ENCODE measurements at places on chromosomes 2 and 18.

DNA sequence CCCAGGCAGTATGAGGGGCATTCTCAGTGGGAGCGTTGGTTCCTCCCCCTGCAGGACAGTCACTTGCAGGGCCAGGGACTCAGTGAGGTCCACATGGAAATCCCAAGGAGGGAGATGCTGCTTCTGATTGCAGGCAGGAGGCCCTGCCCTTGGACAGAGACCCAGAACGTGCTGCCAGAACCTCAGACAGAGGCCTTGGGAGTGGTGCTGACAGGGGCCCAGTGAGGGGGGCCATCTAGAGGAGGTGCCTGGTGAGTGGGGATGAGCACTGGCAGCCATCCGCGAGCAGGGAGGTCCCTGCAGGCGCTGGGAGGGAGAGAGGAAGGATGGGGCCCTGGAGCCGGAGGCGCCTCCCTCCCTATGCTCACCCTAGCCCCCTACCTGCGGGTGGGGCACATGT is 133.1 kb downstream of the DYSF start:
- no peak for DNase-seq

GRCh38 chr2:19086231-19086651 is 272.2 kb downstream of the OSR1 start:
- DNase-seq = no peak

DNA sequence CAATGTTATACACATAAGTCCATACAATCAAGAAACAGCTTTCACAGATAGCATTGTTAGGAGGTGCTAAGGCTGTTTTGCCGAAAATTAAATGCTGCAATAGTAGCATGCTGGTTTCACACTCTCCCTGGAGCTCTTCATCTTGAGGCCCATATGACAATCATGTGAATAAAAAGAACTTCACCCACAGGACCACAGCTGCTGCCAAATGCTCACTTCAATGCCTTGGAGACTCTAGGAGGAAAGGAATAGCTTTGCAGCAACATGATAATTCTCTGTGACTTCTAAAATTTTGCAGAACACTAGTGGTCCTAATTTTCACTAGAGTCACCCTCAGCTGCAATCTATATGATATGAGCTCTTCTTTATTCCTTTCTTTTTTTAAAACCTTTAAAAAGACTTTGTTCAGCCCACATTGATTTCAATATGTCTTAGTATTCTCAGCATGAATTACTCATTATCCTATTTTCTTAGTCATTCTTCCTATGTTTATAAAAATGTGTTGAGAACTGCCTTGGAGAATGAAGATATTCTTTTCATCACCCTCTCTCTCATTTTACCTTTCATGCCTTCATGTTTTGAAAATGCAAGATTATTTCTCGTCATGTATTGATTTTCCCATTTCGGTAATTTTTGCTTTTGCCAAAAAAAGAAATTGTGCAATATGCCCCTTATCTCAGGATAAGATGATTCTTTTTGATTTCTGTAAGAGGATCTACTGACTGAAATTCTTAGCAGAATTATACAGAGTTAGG is 108.2 kb downstream of the PDE1A start:
- DNase-seq = peak; percentile 30

DNA sequence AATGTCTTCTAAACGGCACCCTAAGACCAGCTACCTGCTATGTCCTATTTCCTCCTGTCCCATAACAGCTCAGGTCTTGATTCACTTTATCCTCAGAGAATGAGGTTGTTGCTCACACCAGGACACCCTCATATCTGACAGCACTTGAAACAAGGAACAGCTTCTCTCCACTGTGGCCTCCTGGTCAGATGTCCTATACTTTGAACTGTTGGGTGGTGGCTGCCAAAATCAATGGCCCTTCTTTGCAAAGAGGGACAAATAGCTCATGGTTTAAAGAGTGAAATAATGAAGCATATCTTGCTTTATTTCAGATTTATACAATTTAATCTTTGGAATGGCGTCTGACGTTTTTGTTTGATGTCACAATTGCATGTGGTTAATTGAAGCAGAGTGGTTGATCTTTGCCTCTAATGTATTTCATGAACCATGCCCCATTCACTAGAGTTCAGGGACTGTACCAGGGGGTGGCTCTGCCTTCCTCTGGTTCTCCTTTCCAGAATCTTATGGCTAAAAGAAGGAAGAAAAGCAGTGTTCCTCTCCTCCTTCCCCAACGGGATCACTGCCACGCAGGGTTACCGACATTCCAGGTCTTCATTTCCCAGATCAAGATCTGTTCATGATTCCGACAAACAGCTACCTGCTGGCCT is 24.1 kb upstream of the ZCCHC2 start:
- no peak for DNase-seq

GRCh38 chr2:183244300-183244844 is 120.1 kb downstream of the NUP35 start:
- DNase-seq = no peak

DNA sequence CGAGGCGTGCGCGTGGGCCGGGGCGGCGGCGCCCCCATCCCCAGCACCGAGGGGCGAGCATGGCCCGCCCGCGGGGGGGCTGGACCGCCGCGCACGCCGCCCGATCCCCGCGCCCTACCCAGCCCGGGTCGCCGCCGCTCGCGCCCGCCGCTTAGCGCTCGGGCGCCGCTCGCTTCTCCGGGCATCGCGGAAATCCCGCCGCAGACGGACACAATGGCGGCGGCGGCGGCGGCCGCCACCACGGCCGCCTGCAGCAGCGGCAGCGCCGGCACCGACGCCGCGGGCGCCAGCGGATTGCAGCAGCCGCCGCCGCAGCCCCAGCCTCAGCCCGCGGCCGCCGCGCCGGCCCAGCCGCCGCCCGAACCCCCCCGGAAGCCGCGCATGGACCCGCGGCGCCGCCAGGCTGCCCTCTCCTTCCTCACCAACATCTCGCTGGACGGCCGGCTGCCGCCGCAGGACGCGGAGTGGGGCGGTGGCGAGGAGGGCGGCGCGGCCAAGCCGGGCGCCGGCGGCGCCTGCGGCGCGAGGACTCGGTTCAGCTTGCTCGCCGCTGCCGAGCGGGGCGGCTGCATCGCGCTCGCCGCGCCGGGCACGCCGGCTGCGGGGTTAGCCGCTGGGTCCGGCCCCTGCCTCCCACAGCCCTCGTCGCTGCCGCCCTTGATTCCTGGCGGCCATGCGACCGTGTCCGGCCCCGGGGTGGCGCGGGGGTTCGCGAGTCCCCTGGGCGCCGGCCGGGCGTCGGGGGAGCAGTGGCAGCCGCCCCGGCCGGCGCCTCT is 453 bp downstream of the CABLES1 start:
- DNase-seq = peak; percentile 50

DNA sequence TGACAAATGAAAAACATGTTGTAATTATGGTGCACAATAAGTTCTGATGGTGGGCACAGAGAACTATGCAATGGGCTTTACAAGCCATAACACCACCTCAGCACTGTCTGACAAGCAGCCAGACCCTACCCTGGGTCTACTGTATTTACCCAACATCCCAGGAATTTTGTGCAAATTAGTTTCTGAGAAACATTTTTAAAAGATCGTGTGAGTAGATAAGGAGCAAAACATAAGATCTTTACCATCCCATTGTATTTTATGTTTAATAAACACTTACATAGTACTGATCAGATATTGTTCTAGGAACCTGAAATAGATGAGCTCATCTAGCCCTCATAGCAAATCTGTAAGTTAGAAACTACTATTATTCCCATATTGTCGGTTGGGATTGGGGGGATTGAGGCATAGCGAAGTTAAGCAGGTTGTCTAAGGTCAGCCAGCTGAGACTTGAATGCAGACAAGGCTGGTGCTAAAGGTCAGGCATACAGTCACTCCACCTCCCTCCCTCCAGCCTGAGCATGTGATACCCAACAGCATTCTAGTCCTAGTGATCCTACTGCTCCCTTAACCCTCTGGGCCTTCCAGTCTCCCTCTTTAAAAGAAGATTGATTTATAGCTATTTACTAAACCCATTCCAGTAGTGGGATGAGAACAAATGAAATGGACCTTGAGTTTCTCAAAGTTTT is 67.4 kb upstream of the STAM2 start:
- DNase-seq = no peak

DNA sequence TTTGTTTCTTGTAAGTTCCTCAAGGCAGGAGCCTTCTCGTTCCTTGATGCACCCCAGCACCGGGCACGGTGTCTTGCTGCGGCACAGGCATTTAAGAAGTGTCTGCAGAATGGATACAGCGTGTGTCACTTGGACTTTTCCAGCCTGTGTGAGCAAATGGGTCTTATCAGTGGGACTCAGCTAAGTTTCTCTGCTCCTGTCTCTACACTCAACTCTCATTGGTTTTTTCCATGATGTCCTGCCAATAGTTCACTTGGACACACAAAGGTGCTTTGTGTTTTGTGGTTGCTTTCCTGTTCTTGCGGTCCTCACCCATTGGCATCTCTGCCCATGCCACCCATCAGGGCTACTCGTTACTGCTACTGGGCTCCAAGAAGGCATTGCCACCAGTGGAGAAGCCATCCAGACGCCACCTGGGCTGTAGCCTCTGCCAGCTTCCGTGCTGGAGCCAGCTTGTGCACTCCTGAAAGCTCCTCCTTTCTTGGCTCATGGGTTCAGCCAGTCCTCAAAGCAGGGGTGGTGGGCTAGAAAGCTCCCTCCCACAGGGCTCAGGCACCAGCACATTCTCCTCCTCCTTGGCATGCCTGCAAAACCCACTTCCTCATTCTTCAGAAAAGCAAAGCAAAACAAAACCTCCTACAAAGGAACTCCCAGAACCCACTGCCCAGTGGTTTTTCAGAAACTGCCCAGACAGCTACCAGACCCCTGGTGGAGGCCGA is 41.4 kb downstream of the IL1R2 start:
- DNase-seq = no peak

GRCh38 chr2:75986617-75987016 is 275.9 kb upstream of the GCFC2 start:
- peak; percentile 75 for DNase-seq

DNA sequence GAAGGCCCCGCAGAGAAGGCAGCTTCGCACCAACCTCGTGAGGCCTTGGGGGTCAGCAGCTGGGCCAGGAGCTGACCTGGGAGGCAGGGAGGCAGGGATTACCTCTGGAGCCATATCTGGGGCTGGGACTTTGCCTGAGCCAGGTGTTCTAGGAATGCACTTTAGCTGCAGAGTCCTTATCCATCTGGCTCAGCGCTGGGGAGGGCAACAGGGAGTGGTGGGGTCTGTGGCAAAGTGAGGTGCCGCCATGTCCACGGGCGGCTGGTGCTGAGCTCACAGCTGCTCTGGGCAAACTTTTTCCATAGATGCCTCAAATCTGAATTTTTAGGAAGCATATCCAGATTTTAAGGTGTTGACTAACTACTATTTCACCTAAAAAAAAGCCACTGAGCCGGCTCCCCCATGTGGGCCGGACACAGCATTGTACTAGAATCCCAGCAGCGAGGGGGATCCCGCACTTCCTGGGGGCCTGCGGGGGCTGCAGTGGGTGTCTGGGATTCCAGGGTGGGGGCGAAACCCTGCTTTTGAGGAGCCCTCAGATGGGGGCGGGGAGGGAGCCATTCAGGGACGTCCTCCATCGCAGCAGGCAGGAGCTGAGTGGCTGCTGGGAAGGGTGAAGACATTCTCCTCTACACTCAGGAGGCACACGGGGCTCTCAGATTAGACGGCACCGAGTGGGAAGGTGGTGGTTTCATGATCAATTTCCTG is 34.6 kb downstream of the RTP5 start:
- DNase-seq = no peak

All from A673 (cell line).